Keratinocyte (primary cell): ENCODE measurements at places on chromosomes 3 and 15. TPM values are rescaled to one million over a fixed set of nuclear protein-coding genes. Genes with fewer than 3 reads are reported as not detected.

DNA sequence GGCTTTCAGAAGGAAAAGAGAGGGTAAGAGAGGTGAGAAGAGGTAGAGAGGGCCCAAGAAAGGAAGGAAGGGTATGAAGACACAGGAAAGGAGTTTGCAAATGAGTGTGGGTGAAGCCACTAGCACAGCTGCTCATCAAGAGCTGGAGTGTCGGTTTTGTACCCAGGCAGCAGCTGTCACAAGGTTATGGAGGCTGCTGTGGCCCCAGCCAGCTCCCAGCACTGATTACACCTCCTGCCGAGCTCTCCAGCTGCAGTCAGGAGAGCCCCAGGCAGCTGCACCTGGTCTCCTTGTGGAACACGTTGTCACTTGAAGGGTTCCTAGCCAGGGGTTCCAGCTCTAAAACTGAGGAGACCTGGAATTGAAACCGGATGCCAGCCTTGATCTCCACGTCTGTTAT, 60.4 kb upstream of the CHD2 start:
- DNase-seq = no peak
- H3K4me1 ChIP-seq = peaks cover 11% of the 10 kb centered on the region
- H3K27ac ChIP-seq = no peak overlapping the region
- no peaks in the 10 kb centered on the region for H3K36me3 ChIP-seq

The IL17RB gene
- polyA plus RNA-seq = 0.08 TPM in 1 of 3 replicates, not detected in the others

The TEX55 gene
- polyA plus RNA-seq = not detected in 3 replicates

- DNase-seq = no peak
- H3K4me3 ChIP-seq = no peak overlapping the region
- no peaks in the 10 kb centered on the region for H3K4me1 ChIP-seq
Observed at GRCh38 chr3:151580591-151580990, 119.7 kb upstream of the IGSF10 start.

The RNU5B-1 gene
- polyA plus RNA-seq = not detected in 3 replicates

GRCh38 chr15:90151989-90152645, 49.0 kb upstream of the SEMA4B start:
- H3K27ac ChIP-seq = no peak overlapping the region
- no peak overlapping the region for H3K4me3 ChIP-seq
- no peak for DNase-seq
- no peaks in the 10 kb centered on the region for H3K27me3 ChIP-seq
- no peaks in the 10 kb centered on the region for H3K4me1 ChIP-seq

The SPPL2A gene
- polyA plus RNA-seq = 37.2 to 59.4 TPM (median 44.5 TPM) in 3 replicates

DNA sequence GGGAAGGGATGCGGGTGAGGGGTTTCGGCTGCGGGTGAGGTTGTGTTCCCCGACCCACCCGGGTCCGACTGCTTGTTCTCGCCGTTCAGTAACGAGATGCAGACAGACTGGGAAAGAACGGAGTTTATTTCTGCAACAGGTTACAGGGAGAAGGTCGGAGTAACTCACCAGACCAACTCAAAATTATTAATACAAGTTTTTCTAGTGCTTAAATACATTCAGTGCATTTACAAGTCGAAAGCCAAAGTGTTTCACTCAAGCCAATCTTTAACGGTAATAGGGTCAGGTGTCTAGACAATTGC, 492 bp upstream of the HIGD1A start:
- peak overlapping the region; percentile 93 for H3K27ac ChIP-seq
- H3K4me1 ChIP-seq = peaks cover 10% of the 10 kb centered on the region
- H3K36me3 ChIP-seq = peaks cover 4% of the 10 kb centered on the region
- no peaks in the 10 kb centered on the region for H3K27me3 ChIP-seq
- peak overlapping the region; percentile 98 for H3K4me3 ChIP-seq

The MASP1 gene
- not detected in 3 replicates for polyA plus RNA-seq

GRCh38 chr3:171553086-171553485, 92.9 kb upstream of the TNIK start:
- no peak overlapping the region for H3K4me3 ChIP-seq
- no peaks in the 10 kb centered on the region for H3K27me3 ChIP-seq
- peaks cover 4% of the 10 kb centered on the region for H3K4me1 ChIP-seq
- no peak for DNase-seq
